CD4-positive, alpha-beta memory T cell (primary cell): ENCODE measurements at places on chromosomes 3 and 15.

DNA sequence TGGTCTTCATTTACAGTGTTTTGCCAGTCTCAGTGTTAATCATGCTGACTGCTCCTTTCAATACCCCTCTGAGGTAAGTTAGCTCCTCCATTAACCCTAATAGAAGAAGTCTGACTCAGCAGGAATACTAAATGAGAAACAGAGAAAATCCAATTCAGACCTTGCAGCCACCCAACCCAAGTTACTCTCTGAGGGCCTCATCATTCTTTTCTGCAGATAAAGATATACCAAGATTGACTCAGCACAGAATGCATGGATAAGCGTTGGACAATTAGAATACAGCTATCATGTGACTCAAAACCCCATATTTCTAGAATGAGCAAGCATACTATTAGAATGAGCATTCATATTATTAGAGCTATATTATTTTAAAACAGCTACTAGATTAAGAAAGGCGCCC is 389.1 kb upstream of the SGO1 start:
- DNase-seq: no peak

- peak; percentile 1 for DNase-seq
Observed at GRCh38 chr15:60444289-60444912, 34.5 kb downstream of the ICE2 start.

DNA sequence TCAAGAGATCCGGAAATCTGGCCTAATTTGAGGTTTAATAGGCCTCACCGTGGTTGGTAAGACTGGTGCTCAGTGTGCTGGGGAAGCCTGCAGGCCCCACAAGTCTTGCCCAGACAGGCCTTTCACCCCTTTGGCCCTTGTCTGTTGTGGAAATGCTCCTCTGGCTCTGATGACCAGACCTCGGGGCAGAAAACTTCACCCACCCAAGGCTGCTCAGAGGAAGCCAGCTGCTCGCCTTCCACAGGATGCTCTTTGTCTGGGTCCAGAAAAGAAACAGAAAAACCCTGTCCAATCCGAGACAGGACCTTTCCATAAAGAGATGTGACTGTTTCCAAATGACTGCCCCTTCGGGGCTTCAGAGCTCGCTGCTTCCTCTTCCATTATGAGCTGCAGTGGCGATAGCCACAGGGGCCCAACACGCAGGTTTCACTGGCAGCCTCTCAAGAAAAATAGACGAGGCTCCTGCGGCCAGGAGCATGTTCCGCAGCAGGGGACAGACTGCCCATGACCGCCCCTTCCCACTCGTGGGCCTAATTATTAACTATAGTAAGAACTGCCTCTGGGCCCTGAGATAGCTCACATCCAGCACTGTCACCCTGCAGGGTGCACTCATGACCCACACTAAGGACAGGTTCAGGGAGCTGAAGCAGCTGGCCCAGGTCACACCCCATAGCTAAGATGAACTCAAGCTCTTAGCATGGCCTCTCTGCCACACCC is 6.8 kb upstream of the SNX22 start:
- no peak for DNase-seq

- no peak for DNase-seq
Observed at GRCh38 chr3:125261031-125261430, 48.5 kb upstream of the SLC12A8 start.

GRCh38 chr3:58099865-58100264 is 91.6 kb downstream of the FLNB start:
- no peak for DNase-seq

DNA sequence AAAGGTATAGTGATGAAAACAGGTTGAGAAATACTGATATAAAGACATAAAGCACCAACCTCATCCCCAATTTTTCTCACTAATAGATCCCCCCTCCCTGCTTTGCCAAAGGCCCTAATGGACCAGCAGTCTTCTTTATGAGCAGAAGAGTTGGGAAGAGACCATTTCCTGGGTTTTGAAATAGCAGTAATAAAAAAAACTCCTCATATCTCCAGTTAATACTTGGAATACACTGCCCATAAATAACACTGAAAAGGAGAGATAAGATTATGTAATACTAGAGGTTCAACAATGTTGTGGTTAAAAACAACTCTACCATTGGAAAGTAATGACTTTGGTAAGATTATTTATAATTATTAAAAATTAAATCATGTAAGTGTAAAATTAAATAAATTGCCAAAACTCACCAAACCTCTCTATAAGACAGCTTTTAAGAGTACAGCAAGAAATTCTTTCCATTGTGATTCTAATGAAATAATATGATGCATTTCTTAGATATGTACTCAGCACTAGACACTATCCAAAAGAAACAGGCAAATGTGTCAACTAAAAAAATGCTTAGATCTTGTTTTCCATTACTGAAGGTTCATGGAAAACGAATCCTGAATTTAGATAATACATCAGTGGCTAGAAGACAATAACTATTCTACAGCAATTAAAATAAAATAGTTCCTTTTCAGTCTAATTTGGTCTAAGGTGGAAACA is 88.2 kb downstream of the FAIM start:
- no peak for DNase-seq

GRCh38 chr15:70156671-70157271 is 59.1 kb upstream of the TLE3 start:
- no peak for DNase-seq

- DNase-seq: no peak
Observed at GRCh38 chr3:69683082-69683806, 56.0 kb upstream of the MITF start.

- peak; percentile 35 for DNase-seq
Observed at GRCh38 chr15:90191794-90192509, 9.2 kb upstream of the SEMA4B start.

DNA sequence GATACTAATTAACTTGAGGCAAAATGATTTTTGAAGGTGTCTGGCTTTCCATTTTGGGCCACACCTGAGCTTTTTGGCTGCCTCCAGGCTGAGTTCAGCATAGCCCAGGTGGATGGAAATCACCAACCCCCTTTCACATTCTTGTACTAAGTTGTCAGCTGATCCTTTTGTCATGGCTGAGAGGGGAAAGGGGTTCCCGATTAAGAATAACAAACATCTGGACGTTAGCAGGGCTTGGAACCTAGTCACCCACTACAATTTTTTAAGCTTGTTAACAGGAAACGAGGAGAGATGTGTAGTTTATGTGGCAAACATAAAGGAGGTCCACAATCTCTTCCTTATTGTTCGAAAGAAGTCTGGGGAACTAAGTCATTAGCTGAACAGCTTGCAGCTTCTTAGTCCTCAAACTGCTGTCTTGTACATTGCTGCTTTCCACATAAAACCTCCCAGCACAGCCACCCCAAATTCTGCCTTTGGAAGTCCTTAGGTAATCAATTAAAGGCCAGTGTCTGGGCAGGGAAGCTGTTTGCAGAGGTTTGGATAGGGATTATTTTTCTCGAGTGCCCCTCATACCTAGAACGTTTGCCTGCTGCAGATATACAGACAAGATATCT is 5.0 kb downstream of the NR2F2 start:
- no peak for DNase-seq

DNA sequence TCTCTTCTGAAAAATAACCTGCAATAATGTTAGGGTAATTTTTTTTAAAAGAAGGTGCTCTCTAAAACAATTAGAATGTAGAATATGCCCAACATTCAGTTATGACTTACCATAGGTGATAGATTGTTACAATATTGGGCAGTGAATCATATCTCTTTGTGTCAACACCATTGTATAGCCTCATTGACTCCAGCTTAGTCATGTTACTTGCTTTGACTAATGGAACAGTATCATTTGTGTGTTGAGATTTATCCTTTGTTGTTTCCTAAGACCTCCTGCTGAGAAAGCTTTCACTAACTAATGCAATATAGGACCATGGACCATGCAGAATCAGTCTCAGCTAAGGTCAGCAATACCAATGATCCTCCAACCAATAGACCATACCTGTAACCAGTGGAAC is 1106.4 kb downstream of the SI start:
- DNase-seq: no peak

GRCh38 chr3:32850226-32850625 is 32.4 kb downstream of the TRIM71 start:
- no peak for DNase-seq

- DNase-seq: no peak
Observed at GRCh38 chr15:92454555-92455105, 60.9 kb downstream of the ST8SIA2 start.

- DNase-seq: no peak
Observed at GRCh38 chr3:188827103-188827502, 344.7 kb upstream of the TPRG1 start.

DNA sequence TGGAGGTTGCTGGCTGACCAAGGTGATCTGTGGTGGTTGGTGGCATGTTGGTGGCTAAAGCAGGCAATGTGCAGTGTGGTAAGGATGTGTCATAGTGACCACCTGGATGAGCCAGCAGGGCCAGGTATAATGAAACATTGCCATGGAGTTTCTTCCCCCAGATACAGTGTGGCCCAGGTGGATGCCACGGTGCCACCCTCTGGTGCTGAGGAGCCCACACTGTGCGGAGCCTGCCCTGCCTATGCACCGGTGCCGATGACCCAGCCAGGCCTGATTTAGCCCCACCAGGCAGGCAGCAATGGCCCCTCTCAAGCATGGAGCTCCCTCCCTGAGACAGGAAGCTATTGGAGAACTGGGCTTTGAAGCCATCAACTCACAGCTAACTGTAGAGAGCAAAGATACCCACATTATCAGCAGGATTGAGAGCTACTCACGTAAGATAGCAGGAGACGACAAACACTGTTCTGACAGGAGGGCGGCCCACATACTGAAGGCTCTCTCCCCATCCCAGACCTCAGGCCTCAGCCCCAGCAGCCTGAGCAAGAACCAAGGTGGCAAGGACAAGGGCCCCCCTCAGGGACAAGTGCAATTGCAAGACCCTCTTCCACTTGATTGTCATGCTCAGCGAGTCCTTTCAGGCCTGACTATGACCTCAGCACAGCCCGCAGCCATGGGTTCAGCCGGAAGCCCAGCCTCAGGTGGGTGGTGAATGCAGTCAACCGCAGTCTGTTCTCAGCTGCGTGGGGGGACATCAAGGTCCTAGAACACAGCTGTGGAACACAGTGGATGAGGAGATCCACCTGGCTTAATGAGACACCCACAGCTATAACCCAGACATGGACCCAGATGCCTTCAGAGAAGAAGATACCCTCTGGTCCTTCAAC is 82.8 kb upstream of the CDV3 start:
- peak; percentile 45 for DNase-seq

DNA sequence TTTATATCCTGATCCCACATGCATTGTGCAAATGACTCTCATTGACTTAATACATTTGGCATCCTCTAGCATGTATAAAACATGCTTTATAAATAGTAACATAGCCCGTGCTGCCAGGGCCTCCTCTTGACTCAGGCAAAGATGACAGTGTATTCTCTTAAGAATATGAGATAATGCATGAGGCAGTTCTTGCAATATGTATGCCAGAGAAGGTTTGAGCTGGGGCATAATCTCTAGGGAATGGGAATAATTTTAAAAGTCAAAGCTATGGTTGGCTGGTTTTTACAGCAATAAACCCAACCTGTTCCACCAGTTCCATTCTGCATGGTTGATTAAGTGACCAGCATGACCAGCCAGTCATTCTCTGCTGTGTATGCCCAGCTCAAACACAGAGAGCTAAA is 179.0 kb upstream of the PFN2 start:
- no peak for DNase-seq

DNA sequence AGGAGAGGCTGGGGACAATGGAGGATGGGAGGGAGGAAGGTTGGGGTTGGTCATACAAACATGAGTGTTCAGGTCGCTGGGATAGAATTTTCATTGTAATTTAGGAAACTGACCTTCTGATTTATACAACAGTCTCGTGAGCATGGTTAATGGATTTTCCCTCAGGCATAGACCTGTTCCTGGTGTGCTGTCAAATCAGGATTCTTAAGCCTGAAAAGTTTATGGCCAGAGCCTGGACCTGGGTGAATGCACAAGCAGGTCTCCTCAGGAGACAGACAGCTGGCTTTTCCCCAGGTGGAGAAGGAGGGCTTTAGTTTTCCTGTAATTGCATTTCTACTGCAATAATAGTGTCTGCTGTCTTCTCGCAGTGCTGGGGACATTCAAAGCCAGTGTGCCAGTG is 338.0 kb downstream of the SHQ1 start:
- no peak for DNase-seq

GRCh38 chr3:167304077-167304476 is 76.0 kb downstream of the ZBBX start:
- no peak for DNase-seq

DNA sequence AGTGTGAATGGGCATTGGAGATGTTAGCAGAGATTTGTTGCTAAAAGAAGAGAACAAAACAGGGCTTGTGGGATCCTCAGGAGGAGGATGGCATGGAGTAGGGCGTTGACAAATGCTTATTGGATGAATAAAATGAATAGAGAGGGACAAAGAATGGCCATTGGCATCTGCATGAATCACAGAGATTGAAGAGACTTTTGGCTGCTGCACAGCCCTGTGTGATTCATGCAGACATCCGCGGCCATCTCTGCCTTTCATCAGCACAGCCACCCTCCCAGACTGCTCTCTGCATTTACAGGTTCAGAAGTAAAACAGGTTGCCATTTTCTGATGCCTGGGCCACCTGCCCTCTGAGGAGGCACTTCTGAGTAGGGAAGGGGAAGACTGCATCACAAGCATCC is 397.9 kb downstream of the EPHB1 start:
- DNase-seq: no peak

GRCh38 chr3:15326037-15326436 is 6.3 kb downstream of the SH3BP5 start:
- DNase-seq: no peak

GRCh38 chr3:8052659-8053058 is 449.0 kb upstream of the LMCD1 start:
- no peak for DNase-seq

- DNase-seq: no peak
Observed at GRCh38 chr15:99454107-99454809, 111.5 kb upstream of the MEF2A start.
